ENCODE measurements at places on chromosomes 16 and 17.

DNA sequence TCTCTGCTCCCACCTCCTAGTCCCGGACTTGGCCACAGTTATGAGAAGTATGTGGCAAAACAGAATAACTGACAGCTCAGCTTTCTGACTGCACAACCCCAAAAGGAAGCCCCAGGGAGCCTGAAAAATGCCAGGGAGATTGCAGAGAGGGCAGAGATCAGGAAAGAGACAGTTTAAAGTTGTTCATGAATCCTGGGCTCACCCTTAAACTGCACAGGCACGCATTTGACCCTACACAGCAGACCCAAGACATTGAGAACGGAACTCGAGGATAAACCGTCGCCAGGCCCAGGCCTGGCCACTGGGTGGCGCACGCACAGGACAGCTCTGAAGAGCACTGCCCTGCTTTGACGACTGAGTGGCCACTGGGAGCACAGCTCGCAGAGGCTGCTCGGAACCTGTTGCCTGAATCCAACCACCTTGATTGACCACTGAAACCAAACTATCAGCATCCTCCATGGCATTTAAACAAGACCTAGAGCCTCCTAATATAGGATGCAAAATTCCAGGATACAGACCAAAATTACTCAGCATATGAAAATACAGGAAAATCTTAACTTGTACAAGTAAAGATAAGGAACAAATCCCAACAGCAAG lies 114.0 kb downstream of the C16orf95 start:
- DNase-seq, result peak; percentile 51

- no peak for DNase-seq
Measured at GRCh38 chr16:35873472-35873871, 2414.1 kb downstream of the TP53TG3F start.

GRCh38 chr16:27727941-27728340 lies 178.0 kb downstream of the KATNIP start:
- no peak for DNase-seq

- no peak for DNase-seq
Measured at GRCh38 chr17:32396343-32396742, 46.4 kb downstream of the ZNF207 start.

- peak; percentile 62 for DNase-seq
Measured at GRCh38 chr16:85986931-85987749, 88.2 kb downstream of the IRF8 start.

DNA sequence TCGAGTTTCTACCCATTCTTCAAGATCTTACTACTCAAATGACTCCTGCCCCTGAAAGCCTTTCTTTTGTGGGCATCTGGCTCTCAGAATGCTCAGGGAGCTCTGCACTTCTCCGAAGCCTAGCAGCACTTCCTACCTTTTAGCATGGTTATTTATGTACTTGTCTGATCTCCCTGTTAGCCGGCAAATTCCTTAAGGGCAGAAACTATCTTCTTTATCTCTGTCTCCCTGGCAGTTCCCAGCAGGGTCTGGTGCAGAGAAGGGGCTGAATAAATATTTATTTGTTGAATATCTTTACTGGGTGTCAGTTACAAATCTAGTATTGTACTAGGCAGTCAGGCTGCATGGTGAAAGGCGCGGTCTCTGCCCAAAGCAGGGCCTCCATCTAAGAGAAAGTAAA lies 30.7 kb downstream of the TMEM132E start:
- no peak for DNase-seq

GRCh38 chr17:9241774-9242496 lies 220.6 kb downstream of the NTN1 start:
- DNase-seq, result no peak

DNA sequence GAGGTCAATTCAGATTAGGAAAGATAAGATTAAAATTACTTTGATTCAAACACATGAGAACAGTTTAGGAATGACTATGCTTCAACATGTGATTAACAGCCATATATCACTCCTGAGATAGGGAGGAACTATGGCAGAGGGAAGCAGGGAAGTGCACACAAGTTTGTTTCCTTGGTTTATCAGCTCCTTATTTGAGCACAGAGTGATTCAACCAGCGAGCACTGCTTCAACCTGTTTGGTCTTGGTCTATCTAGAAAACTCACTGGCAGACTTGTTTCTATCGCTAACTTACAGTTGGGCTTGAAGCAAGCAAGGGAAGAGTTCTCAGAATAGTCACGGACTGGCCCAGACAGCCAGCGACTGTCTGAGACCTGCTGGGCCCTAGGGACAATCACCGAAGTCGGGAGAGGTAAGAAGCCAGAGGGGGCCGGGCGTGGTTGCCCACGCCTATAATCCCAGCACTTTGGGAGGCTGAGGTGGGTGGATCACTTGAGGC lies 23.5 kb downstream of the TUBG1 start:
- no peak for DNase-seq

GRCh38 chr17:60678118-60678444 lies 430 bp downstream of the BCAS3 start:
- DNase-seq, result no peak

GRCh38 chr16:20944861-20945574 lies 44.4 kb downstream of the LYRM1 start:
- DNase-seq, result peak; percentile 21

DNA sequence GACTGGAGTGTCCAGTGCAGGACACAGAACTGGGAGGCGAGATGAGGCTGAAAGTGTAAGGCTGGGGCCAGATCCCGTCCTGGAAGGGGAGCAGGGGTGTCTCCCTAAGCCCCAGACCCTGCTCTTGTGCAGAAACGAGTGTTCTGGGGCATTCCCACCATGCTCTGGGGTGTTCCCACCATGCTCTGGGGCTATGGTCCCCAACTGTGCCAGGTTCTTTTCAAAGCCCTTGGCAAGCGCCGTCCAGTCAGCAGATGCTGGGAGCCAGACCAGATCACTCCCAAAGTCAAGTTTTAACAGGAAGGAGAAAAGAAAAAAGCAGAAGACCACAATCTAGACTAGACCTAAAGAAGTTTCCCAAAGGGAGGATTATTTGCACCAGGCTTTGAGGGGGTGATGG lies 2.5 kb downstream of the TAX1BP3 start:
- no peak for DNase-seq

DNA sequence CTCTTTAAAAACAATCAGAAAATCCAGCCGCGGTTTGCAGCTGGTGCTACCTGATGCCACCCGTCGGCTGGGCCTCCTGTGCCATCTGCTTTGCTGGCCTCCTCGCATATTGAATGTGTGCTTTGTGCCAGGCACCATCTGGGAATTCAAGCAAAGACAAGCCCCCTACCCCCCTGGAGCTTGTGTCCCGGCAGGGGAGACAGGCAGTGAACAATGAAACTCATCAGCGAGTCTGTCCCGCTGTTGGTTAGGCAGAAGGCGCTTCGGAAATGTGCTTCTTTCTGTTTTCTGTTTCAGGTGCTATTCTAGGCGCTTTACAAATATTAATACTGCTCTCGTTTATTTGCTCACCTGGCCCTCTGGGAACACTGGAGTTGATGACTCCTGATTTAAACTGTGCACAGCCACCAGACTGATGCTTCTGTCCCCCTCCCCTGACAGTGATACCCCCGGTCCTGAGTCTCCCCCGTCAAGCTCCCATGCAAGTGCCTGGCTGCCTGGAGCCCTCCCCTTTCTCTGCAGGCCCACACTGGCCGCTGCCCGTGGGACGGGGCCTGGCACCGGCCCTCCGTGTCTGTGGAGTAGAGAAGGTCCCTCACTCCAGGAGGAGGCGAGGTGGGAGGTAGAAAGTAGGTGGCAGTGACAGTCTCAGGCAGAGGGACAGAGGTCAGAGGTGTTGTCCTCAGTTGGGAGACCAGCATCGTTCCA lies 126.1 kb upstream of the PLCG2 start:
- no peak for DNase-seq

DNA sequence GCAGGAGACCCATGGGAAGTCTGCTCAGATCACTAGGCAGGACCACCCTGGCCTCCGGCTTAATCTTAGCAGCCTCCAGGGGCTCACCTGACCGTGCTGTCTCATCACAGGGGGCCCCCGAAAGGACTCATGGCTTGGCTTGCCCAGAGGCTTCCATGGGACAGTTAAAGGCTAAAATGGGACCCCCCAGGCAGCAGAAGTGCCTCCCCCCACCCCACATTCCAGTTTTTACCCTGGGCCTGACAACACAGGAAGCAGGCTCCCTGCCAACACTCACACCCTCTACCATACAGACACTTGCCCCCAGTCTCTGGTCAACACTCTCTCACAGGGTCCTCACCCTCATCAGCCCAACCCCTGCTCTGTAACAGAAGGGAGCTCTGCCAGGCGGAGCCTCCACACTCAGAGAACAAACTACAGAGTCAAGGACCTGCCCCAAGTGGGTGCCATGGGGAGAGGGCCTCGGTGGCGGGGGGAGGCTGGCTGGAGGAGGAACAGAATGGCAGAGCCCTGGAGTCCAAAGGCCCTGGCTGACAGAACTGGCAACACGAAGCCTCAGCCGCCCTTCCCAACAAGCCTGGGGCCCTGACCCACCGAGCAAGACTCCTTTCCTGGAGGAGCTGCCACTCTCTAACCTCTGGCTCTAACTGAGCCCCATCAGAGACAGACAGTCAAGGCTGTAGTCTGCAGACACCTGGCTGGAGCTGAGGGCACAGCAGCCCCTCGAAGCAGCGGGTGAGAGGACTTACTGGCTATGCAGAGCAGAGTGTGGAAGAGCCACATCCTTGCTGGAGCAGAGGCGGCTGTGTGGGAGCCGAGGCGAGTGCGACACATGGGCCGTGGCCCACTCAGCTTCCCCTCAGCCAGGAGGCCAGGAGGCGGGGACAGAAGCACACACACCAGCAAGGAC lies at the start of gene ITGAE:
Gene ITGAE, minus strand, starts transcription at position 827 of the 910 bp plus-strand sequence. Its CDS starts 44 bp downstream, at position 783.
- no peak for DNase-seq

GRCh38 chr17:7029659-7030058 lies 6.2 kb upstream of the SLC16A13 start:
- peak; percentile 57 for DNase-seq

DNA sequence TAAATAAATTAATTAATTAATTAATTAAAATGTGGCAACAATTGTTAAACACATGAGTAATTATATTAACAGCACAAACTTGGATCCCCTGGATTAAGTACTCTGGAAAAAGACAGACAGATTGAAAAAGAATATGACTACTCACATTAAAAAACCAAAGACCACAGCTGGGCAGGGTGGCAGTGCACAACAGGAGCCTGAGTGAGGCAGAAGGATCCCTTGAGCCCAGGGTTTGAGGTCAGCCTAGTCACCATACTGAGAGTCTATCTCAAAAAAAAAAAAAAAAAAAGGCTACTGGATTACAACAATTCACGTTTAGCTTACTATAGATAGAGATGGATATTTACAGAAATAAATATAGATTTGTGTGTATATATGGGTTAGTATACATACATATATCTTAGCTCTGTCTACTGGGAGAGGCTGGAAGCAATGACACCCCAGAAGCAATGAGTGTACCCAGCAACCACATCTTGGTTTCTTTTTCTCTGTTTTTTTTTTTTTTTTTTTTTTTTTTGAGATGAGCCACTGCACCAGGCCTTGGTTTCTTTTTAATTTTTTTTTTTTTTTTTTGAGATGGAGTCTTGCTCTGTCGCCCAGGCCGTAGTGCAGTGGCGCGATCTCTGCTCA lies 10.6 kb upstream of the SUZ12 start:
- no peak for DNase-seq

- no peak for DNase-seq
Measured at GRCh38 chr17:69457603-69458002, 43.1 kb downstream of the MAP2K6 start.

DNA sequence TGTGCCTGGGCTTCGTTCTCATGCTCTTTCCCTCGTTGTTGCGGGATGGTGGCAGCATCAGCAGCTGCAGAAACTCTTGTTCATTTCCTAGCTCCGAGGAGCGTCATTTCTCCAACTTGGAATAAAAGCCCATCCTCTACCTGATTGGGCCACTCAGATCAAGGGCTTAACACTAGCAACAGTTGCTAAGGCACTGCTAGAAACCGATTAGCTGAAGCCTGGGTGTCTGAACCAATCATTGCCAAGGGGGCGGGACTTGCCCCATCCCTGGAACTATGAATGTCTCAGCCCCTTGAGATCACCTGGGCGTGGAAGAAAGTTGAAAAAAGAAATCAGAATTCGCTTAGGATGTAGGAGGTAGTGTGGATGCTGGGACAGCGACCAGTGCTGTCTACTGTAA lies 145.3 kb downstream of the FOXL1 start:
- no peak for DNase-seq

DNA sequence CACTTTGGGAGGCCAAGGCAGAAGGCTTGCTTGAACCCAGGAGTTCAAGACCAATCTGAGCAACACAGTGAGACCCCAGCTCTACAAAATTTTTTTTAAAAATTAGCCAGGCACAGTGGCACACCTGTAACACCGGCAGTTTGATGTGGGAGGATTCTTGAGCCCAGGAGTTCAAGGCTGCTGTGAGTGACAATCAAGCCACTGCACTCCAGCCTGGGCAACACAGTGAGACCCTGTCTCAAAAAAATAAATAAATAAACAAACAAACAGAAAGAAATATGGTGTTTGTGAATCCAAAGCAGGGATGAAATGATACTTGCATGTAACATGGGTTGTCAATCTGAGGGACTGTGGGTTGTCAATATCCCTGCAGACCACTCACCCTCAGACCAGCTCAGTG lies 16.6 kb downstream of the FBXO31 start:
- DNase-seq, result no peak

DNA sequence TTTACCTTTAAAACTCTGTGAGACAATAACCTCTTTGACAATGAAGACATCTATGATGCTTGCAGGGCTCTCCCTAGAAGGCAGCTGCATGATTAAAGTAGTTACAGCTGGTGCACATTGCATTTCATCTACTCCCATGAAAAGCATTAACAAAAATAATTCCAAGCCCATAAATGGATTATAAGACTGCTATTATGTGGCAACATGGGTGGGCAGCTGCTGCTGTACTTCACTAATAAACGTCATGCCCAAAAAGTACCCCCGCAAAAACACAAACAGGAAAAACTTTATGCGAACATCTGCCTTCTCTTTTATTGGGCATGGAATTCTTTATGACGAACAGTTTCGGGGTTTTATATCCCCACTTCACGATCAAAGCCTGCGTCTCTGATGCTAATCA lies 224.9 kb downstream of the CA10 start:
- no peak for DNase-seq

DNA sequence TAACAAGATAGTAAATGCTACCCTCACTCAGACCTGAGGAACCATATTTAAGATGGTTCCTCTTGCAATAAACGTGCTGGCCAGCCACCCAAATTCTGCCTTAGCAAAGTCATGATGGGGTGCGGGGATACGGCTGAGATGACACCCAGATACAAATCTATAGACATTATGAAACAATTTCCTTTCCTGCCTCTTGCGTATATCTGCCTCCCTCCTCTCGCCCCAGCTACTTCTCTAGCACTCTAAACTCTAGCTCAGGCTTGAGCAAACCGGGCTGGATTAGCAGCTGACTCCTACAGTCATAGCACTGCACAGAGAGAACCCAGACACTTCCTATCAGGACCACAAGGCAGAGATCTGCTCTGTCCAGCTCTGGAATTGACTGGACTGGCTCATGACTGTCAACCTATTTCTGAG lies 22.3 kb downstream of the CD300LF start:
- DNase-seq, result no peak

GRCh38 chr17:62765351-62765750 lies 42.8 kb downstream of the MARCHF10 start:
- no peak for DNase-seq

GRCh38 chr17:29903471-29903870 lies 26.6 kb downstream of the SSH2 start:
- DNase-seq, result no peak

GRCh38 chr17:3592216-3592860 lies 16.9 kb downstream of the TRPV1 start:
- no peak for DNase-seq

- DNase-seq, result no peak
Measured at GRCh38 chr17:69454051-69454450, 39.6 kb downstream of the MAP2K6 start.

Measured in stimulated activated CD4-positive, alpha-beta T cell treated with anti-CD3 and anti-CD28 coated beads, Interleukin-4, amount 100 ng/mL, for 1 hour (primary cell).